Activated CD4-positive, alpha-beta T cell treated with anti-CD3 and anti-CD28 coated beads, Interleukin-2, amount 50 U/mL, for 1 hour (primary cell): ENCODE measurements at places on chromosomes 13 and 19.

DNA sequence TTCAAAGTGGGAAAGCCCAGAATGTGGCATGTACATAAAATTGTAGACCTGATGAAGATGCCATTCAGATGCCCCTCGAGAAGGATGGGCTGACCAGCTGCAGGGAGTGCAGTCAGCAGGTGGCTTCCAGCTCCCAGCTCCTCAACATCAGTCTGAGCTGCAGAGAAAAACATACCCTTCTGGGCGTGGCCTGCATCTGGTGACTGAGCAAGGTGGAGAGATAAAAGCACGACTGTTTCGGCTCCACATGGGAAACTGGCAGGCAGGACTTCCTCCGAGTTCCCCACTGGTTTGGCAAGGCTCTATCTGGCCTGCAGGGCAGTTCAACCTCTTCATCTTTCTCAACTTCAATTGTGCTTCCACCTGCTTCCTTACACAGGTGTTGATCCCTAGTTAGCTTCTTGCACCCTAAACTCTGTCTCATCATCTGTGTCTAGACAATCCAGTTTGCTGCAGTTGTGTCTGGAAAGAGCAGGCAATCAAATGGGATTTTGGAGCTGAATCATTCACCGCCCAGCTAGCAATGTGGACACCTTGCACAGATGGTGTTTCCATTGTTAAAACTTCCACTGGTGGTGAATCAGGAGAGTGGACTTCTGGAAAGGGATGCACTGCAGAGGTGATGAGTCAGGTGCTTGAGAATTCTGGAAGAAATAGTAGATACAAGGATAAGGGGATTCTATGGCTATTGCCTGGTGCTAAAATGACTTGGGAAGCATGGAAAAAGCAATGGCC is 56.8 kb downstream of the POLR1D start:
- no peak for DNase-seq

- DNase-seq, result no peak
These were observed 8.4 kb upstream of the PTPRS start for GRCh38 chr19:5349041-5349440.

DNA sequence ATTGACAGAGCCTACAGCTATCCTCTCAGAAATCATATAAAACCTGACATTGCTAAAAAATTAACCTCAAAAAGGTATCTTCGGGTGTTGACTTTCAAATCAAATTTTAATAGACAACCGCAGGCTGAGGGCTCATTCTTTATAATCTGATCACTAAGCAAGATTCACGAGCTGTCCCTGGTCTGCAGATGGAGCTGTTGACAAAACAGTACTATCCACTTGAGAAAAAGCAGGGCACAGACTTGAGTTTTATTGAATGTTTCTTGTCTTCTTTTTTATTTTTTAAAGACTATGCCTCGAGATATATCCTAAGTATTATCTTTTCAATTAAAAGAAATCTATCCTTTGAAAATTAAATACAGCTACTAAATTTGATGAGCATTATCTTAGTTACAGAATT is 540.5 kb downstream of the PCDH9 start:
- DNase-seq, result no peak

DNA sequence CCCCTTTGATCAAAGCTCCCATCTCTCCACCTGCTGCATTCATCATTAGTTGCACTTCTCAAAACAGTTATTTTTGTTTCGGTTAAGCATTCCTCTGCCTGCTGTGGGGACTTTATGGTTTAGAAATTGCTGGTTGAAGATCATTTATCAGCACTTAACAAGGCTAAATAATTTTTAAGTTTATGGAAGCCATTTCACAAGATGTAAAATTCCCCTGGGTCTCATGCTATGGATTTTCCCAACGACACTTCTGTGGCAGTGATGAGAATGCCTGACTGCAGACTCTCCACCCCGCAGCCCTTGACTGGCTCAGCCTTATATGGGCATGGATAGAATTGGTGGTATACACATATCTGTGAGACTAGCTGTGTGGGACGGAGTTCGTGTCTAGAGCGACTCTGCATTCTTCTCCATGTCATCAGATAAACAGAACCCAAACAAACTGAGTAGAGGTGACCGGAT is 52.8 kb downstream of the COL4A2 start:
- DNase-seq, result no peak

- no peak for DNase-seq
These were observed 34.1 kb downstream of the STK24 start for GRCh38 chr13:98542568-98543377.

DNA sequence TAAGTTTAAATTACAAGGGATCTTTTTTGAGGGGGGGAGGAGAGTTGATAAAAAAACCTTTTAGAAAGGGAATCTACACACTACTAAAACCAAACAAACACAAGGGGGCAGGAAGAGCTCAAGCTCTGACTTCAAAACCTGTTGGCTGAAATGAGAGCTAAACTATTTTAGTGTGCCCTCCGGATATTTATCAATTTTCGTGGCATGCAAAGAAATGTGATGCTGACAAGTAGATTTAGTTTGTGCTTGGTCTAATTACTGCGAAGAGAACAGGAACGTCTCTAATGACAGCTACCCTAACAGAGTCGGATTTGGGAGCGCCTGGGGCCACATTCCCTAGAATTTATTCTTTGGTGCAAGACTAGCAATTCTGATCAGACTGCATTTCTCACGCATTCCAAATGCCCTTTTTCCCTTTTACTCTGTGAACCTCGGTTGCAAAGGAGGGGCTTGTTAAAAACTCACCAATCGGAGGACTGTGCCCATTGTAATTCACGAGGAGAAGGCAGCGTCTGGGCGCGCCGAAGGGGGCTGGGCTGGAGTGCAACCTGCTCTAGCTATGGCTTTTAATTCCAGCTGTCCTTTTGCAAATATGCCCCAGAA is 802 bp upstream of the FREM2 start:
- DNase-seq, result no peak

- no peak for DNase-seq
These were observed 152.5 kb upstream of the SOX1 start for GRCh38 chr13:111914241-111915103.

GRCh38 chr13:110555601-110556223 is 5.8 kb downstream of the RAB20 start:
- DNase-seq, result no peak

GRCh38 chr13:65762012-65762411 is 1468.1 kb downstream of the PCDH9 start:
- DNase-seq, result no peak

DNA sequence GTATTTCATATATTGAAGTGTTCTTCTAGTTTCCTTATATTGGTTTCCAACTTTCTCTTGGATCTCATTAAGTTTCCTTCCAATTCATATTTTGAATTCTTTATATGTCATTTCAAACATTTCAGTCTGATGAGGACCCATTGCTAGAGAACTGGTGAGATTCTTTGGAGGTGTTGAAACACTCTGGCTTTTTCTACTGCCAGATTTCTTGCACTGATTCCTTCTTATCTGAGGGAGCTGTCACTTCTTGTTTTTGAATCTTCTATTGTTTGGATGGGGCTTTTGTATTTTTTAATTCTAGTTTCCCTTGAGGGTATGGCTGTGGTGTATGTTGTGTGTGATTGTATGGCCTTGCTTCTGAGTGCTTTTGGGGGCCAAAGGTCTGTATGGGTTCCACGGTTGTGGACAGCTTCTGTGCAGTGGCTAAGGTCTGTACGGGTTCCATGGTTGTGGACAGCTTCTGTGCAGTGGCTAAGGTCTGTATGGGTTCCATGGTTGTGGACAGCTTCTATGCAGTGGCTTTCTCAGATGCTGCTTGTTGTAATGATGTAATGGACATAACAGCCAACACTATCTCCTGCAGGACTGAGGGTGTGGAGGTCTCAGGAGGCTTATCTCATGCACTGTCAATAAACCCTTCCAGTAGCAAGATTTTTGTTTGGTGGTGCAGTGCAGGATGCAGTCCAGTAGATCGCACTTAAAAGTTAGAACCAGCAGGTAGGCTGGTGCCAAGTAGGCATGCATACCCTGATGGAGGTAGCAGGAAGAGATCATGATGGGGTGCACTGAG is 36.8 kb downstream of the ACSBG2 start:
- DNase-seq, result no peak

DNA sequence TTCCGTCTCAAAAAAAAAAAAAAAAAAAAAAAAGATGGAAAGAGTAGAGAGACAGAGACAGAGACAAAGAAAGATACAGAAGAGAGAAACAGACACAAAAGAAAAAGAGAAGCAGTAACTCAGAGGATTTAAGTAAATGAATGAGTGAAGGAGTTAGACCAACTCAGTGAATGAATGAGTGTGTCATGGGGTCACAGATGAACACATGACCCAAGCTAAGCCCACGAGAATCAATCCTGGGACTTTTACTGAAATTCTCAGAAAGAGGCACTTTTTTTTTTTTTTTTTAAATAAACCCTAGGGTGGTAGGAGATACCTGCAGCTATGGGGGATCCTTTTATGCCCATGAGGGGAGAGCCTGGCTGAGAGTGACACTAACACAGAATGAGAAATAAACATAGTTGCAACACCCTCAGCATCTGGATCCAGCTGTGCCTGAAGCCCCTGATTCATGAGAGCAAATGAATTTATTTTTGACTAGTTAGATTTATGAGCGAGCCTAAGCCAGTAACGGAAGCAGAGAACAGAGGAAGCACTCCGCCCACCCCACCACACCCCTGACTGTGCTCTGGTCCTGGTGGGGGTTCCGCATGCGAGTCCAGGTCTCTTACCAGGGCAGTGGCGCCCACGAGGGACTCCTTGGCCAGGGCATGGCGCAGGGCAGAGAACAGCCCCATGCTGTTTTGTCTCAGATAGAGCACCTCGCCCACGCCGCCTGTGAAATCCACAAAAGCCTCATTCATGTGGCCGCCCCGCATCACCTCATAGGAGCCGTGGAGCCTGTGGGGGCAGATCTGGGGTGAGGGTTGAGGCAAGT is 4.6 kb downstream of the CAPN12 start:
- DNase-seq, result no peak

DNA sequence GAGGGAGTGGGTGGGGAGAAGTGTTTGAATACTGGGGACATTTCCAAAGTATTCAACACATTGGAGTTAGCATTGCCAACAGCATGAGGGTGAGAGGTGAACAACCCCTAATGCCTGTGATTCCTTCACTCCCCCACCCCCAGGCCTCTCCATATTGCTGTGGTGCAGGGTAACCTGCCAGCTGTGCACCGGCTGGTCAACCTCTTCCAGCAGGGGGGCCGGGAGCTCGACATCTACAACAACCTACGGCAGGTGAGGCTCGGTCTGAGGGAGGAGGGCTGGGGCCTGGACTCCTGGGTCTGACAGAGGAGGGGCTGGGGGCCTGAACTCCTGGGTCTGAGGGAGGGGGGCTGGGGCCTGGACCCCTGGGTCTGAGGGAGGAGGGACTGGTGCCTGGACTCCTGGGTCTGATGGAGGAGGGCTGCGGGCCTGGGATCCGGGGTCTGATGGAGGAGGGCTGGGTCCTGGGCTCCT is 7.6 kb downstream of the BCL3 start:
- DNase-seq, result no peak

DNA sequence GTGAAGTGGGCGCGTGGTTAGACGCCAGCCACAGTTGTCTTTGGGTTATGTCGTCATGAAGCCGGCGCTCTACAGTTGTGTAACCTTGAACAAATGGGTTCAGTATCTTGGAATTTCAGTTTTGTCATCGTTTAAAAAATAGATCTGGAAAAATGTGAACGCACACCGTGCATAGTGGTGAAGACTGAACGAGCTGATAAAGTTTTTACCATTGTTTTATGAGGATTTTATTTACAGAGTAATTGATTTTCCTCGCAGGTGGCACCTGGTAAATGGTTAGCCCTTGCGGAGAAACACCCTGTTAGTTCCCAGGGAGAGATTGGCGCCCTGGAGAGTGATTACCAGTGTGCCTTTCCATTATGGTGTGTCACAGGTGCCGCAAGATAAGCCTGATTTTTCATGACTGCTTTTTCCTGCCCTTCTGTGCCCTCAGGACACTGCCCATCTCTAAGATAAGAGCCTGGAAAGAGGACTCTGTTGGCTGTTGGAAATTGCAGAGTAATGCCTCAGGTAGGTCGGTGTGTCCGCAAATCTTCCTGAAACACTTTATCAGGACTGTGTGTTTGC is 577 bp downstream of the ZNF181 start:
- no peak for DNase-seq

DNA sequence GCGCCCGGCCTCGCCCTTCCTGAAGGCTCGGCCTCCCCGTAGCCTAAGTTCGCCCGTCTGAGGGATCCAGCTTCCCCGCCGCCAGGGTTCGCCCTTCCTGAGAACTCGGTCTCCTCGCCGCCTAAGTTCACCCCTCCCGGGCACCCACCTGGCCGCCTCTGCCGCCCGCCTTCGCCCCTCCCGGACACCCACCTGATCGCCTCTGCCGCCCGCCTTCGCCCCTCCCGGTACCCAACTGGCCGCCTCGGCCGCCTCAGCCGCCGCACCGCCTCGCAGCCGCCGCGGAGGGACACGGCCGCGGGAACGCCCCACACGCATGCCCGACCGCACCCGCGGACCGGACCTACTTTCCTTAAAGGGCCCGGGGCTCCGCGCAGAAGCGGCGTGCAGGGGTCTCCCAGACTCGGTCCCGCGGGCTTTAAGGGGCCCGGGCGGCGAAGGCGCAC is at the start of gene MOB3A:
Gene MOB3A, minus strand, starts transcription at position 293 of the 446 bp plus-strand sequence. CDS start 17,766 bp downstream, outside the sequence.
- DNase-seq, result peak; percentile 82

- peak; percentile 70 for DNase-seq
These were observed at the start of gene ARID3A for GRCh38 chr19:925526-926322. Gene ARID3A, plus strand, starts transcription at chr19:926035. Its CDS starts 3,494 bp downstream, at chr19:929529.

DNA sequence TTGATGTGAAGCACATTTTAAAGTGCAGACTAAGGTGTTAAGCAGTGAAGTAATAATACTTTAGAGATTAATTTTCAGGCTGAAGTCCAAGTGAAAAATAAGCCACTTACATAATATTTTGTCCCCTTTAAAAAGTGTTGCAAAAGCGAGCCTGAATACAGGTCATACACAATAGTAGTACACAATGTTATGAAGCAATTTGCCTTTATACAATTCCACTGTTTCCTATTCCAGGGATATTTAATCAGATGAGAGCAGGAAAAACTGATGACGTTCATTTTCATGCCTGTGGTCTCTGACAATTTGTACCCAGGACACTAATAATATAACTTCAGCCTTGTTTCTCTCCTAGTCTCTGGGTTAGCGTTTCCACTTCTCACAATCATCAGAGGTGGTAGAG is 916.7 kb downstream of the PCDH9 start:
- DNase-seq, result no peak

GRCh38 chr19:44371815-44372480 is 15.5 kb upstream of the ZNF112 start:
- no peak for DNase-seq

DNA sequence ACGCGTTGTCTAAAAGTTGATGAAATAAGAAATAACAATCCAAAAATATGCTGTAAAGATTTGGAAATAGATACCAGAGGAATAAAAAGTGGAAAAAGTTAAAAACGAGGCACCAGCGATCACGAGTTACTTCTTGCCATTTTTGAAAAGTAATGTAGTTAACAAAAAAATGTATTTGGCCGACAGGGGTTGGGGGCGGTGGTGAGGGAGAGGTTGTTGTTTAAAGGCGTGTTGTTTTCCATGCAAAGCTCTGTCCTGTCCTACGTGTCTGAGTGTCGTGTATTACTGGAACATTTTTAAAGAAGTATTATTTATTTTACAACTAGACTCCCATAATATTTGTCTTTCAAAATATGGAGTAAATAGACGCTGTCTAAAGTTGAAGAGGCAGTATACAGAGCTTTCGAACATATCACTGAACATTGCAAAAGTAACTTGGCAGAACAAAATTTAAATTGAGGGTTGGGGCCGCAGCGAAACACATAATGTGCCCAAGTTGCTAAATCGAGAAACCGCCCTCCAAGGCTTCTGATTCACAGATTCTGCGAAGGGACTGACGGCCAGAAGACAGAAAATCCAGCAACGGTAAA is 823 bp downstream of the FBXO17 start:
- no peak for DNase-seq

- DNase-seq, result no peak
These were observed 53.9 kb downstream of the RBM26 start for GRCh38 chr13:79352107-79352506.
